ENCODE measurements at places on chromosomes 2 and 18.
A peak's percentile ranks its signal among the peaks of the same experiment; 100 is the strongest.

- no peak for DNase-seq
Measured at GRCh38 chr2:226317970-226318369, 481.6 kb downstream of the IRS1 start.

DNA sequence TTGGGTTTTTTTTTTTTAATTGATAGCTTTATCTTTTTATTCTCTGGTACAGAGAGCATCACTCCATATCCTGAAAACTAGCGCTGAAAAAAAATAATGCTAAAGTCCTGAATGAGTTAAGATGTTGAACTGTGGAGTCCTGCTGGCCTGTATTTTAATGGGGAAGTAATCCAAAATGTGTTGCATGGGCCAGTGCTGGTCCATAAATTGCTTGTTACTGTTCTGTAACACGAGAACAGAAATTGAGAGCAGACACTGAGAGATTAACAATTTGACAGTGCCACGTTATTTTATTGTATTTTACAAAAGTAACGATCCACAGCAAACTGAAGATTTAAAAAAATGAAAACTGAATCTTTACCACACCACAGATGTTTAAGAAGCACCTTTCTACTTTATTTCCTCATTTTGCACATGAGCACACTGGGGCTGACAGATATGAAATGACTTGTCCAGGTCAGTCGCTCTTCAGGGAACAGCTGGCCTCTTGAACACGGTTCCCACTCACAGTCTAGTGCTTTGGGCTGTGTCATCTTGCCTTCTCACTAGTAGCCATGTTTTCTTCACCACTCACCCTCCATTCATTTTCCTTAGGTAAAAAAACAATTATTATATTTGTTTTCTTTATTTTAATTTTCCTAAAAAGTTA, 35.3 kb downstream of the ZCCHC2 start:
- DNase-seq, result no peak

GRCh38 chr18:50192995-50193795, 1.8 kb downstream of the MYO5B start:
- peak; percentile 3 for DNase-seq

GRCh38 chr2:46877619-46878113, 37.9 kb downstream of the MCFD2 start:
- no peak for DNase-seq

- no peak for DNase-seq
Measured at GRCh38 chr2:33425161-33425560, 51.3 kb upstream of the RASGRP3 start.

GRCh38 chr2:15919716-15920434, 20.5 kb upstream of the MYCN start:
- peak; percentile 51 for DNase-seq

DNA sequence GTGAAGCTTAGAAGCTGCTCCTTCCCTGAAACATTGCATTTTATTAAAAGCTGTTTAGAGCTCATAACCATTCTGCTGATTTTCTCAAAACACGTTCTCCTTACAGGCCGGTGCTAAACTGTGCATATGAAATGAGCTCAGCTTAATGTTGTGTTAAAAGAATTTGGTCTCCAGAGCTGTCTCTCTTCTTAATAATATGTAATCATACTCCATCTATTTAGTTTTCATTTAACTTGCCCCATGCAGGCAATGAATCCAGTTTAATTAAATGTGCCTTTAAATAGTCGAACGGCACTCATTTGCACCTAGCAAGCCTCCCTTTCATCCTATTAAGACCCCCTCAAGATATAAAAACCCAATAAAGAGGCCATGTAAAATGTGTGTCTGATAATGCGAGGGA, 76.3 kb downstream of the HNMT start:
- no peak for DNase-seq

GRCh38 chr2:164952057-164952702, 3.1 kb downstream of the SLC38A11 start:
- no peak for DNase-seq

- no peak for DNase-seq
Measured at GRCh38 chr2:63613391-63613901, 24.7 kb downstream of the MDH1 start.

DNA sequence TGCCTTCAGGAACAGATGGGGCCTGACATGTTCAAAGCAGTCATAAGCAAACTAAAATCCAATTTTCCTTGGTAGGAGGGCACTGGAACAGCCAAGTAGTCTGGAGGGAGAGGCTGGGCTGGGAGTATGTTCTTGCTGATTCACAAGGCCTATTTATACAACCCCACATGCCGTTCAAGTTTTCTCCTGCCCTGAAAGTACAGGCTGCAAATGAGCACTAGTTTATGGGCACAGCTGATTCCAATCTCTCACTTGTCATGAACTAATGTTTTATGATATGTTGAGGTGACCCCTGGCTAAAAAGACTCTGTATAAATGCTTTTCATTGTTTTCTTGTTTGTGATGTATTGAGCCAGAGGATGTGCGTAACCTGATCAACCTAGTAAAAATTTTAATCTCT, 183.4 kb upstream of the SRD5A2 start:
- DNase-seq, result no peak

GRCh38 chr2:11236335-11236734, 81.1 kb downstream of the SLC66A3 start:
- no peak for DNase-seq

- peak; percentile 75 for DNase-seq
Measured at GRCh38 chr2:104769096-104769495, 84.8 kb upstream of the POU3F3 start.

GRCh38 chr18:38525039-38525438, 959.4 kb upstream of the CELF4 start:
- no peak for DNase-seq

DNA sequence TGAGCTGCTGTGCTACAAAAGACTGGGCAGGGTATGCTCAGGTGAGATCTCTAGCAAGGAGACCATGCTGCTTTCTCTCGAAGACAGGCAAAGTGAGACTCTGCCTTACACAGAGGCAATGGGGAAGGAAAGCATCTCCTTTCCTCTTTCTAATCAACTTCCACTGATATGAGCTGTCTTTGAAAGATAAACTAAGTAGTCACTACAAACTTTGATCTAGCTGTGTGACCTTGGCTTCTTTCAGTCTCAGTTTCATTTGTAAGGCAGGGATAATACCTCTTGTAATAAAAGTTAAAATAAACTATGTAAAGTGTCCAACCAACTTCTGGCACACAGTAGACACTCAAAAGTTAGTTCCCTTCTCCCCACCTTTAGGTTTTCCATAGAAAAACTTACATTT, 7.5 kb downstream of the CCDC93 start:
- no peak for DNase-seq

GRCh38 chr2:131036696-131037397, 56.4 kb downstream of the FAM168B start:
- no peak for DNase-seq

DNA sequence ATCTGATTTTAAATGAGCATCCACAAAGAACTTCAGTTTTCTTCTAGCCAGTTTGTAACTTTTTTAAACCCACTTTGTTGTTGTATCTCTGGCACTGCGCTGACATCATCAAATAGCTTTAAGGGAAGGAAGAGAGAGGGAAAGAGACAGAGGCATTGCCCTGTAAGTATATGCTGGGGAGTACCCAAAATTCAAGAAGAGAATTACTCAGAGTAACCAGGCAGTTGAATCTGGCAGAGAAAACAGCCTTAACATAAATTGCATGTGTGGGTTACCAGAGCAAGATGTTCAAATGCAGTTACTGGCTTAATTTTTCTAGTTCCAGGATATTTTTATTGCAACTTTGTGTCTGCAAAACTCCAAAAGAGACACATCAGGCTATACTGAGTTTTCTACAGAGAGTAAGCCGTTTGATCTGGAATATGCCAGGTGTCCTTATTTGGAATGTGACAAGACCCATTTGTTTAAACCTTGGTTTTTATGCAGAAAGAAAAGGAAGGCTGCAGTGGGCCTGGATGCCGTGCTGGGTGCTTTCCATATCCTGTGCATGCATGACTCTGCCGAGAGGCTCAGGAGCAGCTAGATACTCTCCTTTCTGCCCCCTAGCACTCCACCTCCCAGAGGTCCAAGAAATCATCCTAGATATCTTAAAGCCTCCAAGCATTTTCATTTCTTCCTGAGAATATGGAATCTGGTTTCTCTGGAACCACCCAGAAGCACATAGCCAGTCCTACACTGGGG, 93.7 kb downstream of the MAPRE2 start:
- DNase-seq, result no peak

- DNase-seq, result peak; percentile 88
Measured at GRCh38 chr2:112811841-112812306, 24.7 kb downstream of the IL1B start.

DNA sequence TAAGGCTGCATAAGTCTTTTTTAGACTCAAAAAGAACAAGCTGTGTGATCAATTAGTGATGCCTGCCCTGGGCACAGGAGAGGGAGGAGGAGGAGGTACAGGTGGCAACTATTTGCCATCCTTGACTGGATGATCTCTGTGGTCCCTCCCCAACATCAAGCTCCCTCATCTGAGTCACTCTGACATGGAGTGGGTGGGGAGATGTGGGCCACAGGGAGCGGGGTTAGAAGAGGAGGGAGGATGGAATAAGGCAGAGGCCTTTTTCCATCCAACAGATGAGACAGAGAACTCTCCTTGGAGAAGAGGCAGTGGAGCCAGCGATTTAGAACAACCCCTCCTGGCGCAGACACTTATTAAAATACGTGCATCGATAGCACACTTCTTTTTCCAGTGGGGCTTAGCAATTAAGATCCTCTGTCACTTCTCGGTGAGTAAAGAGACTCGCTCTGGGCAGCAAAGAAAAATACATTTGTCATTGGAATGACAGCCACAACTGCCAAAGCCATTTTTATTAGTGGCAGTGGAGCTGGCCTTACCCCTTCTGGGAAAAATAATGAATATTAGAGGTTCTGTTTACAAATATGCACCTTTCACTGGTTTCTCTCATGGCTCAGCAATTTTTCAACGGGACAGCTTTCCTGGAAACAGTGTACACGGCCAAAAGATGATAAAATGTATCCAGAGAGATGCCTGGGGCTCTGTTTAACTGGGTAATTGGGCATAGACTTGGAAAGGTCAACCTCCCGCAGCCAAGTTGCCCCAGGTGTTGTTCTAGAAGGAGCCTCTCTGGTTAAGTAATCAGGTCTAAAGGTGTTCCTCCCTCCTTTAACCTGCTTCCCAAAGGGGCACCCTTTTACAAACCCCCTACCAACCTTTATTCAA, 238.4 kb upstream of the CXCR4 start:
- DNase-seq, result no peak

GRCh38 chr2:96083064-96083939, 33.1 kb downstream of the ADRA2B start:
- DNase-seq, result no peak

GRCh38 chr2:130877258-130877657, 40.5 kb downstream of the ARHGEF4 start:
- DNase-seq, result no peak

DNA sequence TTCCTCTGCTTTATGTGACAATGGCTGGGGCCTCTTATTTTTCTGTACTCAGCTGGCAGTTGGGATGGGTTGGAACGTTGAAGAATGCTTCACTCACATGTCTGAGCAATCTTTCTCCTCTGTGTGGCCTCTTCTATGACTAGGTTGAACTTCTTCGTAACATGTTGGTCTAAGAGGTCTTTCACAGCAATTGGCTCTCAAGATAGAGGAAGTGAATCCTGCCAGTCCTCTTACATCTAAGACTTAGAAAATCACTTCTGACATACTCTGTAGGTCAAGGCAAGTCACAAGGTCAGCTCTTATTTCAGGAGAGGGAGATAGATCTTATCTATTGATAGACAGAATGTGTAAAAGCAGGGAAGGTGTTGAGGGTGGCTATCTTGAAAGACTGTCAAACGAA, 174.1 kb downstream of the NYAP2 start:
- no peak for DNase-seq

- DNase-seq, result no peak
Measured at GRCh38 chr18:67794521-67794920, 278.0 kb upstream of the DSEL start.

DNA sequence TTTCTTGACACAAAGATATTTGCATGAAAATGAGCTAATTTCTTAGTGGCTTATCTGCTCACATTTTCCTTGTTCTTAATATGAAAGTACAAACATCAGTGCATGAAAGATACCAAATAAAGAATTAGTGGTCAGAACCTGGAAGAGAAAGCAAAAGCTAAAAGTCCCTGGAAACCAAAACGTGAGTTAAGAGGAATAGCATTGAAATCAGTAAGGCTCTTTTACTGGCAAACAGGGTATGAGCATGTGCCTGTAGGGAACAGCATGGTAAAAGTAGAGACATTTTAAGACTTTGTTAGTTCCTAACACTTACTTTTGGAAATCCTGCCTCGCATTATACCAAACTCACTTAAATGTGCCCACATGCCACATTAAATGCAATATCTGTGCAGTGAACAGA, 31.9 kb upstream of the CWC22 start:
- no peak for DNase-seq

- no peak for DNase-seq
Measured at GRCh38 chr2:130823886-130824491, 12.7 kb upstream of the ARHGEF4 start.

DNA sequence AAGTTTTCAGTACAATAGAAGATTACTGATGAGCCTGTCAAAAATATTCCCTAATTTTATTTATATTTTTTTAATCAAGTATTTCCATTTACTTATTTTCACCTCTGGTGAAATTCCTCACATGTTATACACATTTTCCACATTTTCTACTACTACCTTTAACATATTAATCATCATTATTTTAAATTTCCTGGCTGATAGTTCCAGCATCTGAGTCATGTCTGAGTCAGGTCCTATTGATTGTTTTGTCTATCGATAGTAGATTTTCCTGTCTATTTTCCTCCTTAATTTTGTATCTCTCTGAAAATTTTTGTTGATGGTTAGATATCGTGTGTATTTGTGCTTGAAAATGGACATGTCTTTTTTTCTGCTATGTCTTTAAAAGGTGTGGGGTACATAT, 211.8 kb upstream of the DSEL start:
- no peak for DNase-seq

DNA sequence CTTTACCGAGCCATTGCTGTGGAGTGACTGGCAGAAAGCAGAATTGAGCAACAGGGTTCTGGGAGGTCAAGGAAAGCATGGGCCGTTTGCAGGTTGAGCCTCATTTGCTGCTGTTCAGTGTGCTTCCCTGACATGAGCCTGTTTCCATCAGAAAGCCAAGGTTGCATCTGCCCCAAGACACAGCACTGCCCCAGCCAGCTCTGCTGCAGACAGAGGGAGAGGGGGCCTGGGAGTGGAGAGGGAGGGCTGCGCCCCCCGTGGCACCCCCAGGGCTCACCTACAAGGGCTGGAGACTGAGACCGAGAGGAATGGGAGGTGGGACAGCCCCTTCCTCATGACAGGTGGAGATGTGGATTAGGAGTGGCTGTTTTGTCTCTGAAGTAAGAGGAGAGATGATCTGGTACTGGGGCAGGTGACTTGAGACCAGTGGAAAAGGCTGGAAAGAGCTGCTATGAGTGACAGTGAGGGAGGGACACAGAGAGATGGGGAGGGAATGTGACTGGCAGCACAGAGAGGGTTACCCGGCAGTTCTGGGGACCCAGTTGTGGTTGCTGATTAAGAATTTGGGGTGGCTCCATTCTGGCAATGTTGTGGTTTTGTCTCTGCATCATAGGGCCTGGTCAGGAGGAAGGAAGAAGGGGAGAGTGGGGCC, 218.0 kb downstream of the DYSF start:
- DNase-seq, result no peak

GRCh38 chr18:11154368-11154989, 5.1 kb upstream of the PIEZO2 start:
- no peak for DNase-seq
